ENCODE measurements at places on chromosomes 5 and 9.

- no peak for DNase-seq
Observed at GRCh38 chr9:71897577-71897976, 13.4 kb downstream of the ABHD17B start.

GRCh38 chr5:125696762-125697161, 726.4 kb upstream of the GRAMD2B start:
- no peak for DNase-seq

DNA sequence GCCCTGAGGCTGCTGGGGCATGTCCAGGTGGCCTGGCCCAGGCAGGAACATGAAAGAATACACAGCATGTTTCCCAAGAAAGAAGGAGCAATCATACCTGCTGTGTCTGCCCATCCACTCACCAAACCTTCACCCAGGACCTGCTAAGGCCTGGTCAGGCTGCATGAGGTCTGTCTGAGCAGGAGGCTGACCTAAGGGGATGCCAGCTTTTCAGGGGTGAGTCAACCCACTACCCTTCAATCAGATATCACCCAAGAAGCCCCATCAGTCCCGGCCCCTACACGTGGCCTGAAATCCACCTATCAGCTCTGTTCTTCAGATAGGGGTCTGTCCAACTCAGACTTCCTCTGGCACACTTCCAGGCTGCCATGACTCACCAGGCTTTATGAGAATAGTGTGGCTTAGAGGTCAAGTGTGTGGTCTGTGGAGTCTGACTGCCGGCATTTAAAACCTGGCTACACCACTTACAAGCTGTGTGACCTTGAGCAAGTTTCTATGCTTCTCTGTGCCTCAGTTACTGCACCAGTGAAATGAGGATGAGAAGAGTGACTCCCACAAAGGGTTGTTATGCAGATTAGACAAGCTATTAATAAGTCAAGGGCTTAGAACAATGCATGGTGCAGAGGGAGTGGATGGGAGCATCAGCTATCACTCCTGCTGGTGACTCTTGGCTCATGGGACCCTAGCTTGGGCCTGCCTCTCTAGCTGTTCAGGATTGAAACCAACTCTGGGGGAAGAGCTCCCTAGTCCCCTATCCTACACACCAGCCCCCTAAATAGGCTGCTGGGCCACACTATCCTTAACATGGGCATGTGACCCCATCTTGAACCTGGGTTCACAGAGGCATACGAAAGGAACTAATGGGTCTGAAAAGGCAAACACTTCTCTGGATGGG, 130.3 kb downstream of the PAX5 start:
- no peak for DNase-seq

- DNase-seq, result no peak
Observed at GRCh38 chr5:73928476-73929070, 302.6 kb downstream of the ARHGEF28 start.

DNA sequence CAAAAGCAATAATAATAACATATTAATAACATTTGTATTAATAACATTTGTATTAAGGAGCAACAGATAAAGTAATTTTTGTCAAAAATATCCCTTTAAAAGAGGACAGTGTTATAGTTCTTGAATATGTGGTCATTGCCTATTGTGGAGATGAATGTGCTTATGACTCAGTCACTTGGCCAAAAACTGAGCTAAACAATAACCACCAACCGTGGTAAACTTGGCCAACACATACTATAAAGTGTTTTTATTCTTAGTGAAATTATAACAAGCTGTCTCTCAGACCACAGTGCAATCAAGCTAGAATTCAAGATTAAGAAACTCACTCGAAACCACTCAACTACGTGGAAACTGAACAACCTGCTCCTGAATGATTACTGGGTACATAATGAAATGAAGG, 159.2 kb upstream of the PLPPR1 start:
- DNase-seq, result no peak
